ENCODE measurements at places on chromosomes 6 and 20.

GRCh38 chr20:46740214-46740609 lies 30.8 kb downstream of the SLC2A10 start:
- DNase-seq: no peak

- DNase-seq: no peak
Measured at GRCh38 chr6:108100003-108100402, 25.5 kb upstream of the OSTM1 start.

GRCh38 chr20:22818636-22819035 lies 216.5 kb upstream of the SSTR4 start:
- no peak for DNase-seq

GRCh38 chr6:25756382-25757363 lies 2.1 kb downstream of the SLC17A4 start:
- no peak for DNase-seq

GRCh38 chr6:110341663-110342596 lies 16.2 kb downstream of the METTL24 start:
- no peak for DNase-seq

Measured in stimulated activated CD4-positive, alpha-beta T cell treated with anti-CD3 and anti-CD28 coated beads, Interleukin-12 subunit alpha, Interleukin-12 subunit beta, amount 100 ng/mL, for 4 hours (primary cell).